Activated T-cell treated with anti-CD3 and anti-CD28 coated beads for 1 hour (primary cell): ENCODE measurements at places on chromosomes 2 and 18.

DNA sequence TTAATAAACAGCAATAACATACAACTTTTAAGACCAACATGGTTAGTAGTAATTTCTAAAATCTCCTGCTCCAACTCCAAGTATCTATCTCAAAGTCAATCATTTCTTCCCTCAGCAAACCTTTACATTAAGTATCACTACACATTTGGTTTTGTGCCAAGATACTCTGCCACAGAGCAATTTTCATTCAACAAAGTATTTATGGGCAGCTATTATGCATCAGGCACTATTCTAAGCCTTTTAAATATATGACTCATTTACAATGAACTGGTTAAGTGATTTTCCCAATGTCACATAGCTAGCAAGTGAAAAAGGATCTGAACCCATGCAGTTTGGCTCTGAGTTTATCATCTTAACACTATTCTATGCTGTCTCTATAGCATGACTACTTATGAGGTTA lies 264.3 kb downstream of the NOL4 start:
- DNase-seq, result no peak

DNA sequence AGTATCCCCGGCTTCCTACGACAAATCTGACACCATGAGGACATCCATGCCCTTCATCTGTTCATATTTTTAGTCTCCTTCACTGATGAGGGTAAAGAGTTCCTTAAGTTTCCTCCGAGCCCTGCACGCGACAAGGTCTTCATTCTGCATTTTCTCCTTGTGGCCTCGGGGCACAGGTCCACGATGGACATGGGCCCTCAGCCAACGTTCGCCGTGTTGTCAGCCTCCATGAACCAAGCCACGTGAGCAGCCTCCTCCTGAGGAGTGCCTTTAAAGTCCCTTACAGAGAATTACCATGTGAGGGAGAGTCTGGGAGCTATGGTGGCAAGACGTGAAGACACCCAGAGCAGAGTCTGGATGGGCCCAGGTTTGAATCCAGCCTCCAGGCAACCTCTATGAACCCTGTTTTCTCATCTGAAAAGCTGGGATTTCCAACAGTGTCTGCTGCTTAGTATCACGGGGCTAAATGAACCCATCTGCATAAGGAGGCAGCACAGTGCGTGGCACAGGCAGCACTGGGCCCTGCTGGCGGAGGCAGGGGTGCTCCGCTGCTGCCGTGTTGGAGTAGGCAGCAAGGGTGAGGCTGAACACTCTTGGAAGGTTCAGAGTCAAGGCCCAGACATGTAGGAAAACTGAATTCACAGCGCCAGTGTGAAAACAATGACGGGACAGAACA lies 54.1 kb downstream of the EIPR1 start:
- no peak for DNase-seq

GRCh38 chr2:8121022-8121825 lies 560.6 kb upstream of the ID2 start:
- no peak for DNase-seq

GRCh38 chr2:134202371-134202770 lies 51.5 kb upstream of the MGAT5 start:
- DNase-seq, result no peak

DNA sequence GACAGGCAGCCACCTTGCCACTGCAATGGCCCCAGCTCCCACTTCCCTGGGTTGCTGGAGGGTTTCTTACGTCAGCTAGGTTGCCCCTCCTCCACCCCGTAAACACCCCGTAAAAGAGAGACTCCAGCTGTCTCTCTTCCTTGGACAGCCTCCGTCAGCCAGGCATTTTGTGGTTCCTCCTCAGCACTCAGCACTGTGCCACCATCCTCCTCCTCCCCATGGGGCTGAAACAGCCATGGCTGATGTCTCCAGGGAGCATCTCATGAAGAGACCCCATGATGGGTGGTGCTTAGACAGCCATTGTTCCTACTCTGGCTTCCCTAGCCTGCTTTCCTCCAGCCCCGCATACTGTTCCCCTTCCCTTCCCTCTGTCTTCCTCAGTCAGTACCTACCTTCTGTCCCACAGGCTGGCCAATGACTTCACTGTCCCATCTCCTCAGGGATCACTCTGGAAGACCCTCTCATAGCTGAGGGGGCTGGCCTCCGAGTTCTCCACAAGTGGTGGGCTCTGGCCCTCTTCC lies 143.3 kb upstream of the SIX3 start:
- DNase-seq, result no peak

DNA sequence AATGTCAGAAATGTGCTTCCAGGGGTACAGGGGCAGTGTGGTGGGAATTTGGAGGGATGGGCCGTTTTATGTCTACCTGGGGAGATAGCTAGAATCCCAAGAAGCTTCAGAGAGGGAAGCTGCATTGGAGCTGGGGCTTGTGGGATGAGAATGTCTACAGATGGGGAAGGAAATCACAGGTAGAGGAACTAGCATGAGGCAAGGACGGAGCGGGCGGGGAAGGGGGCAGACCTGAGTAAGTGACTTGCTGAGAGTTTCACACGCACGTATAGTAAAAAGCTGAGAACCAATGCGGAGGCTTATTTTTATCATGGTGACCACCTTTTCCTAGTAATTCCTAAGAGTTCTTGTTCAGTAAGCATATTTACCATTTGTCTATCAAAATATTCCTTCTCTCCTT lies 6.3 kb downstream of the C2orf80 start:
- no peak for DNase-seq

DNA sequence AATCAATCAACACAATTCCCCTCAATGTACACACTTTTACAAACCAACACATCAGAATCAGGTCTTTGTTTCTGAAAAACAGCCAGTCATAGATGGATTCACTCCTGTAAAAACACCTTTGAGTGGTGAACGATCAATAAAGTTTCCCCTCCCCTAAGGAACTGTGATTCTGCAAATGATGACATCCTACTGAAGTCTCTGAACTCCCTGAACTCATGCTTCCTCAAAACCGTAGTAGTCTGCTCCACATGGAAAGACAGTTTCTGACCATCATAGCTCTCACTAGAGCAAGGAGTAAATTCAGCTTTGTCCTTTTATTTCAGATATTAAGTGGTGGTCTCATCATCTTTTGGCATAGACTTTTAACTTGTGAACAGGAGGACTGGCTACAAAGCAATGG lies 43.5 kb upstream of the ACTR3 start:
- no peak for DNase-seq

DNA sequence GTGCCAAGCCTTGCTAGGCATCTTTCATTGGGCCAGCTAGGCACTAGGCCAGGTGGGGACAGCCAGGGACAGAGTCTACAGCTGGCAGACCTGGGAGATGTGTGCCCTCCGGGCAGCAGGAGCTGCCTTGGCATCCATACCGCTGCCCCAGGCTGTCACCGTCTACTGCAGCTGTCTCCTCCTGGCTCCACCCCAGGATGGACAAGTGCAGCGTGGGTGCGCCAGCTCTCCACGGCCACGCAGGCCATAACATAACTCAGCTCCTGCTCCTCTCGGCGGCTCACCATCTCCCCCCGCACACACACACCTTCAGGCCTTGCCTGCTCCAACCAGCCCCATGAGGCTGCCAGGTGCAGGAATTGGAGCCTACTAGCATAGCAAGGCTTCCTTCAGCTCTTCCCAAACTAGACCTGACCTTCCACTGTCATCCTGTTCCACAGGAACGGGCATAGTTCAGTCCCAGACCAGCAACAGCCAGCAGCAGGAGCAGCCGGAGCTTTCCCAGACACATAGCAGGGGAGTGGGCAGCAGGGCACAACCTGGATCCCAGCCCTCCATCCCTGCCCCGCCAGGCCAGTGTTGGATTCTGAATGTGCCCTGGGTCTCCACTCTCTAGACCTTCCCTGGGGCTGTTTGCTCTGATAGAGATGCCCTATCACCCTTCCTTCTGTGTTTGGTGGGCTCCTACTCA lies 2.5 kb upstream of the ADRA2B start:
- DNase-seq, result no peak

GRCh38 chr2:239590995-239591915 lies 190.4 kb upstream of the HDAC4 start:
- no peak for DNase-seq

DNA sequence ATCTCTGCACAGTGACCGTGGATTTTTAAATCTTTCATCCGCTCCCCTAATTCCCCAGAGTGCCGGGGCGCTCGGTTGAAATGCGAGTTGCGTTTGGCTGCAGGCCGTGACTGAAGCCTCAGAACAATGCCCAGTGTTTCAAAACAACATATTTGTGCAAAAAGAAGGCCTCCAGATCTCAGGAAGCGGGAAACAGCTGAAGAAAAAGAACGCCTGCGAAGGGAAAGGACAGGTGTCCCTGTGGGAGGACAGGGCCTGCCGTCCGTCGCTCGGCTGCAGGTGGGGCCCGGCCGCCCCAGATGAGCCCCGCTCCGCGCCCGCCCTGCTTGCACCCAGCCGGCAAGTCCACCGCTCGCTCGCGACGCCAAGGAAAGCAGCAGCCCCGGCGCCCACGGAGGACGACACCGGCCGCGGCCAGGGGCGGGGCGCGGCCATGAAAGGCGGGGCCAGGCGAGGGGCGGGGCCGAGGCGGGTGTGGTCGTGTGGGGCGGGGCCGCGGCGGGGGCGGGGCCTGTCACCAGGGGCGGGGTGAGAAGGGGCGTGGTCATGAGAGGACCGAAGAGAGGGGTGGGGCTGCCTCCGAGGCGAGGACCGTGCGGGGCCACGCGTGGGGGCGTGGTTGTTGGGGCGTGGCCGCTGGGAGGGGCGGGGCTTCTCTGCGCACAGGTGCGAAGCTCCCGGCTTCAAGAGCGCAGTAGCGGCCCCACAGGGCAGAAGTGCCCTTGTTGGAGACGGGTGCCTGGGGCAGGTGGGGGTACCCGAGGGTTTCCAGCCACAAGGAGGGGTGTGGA lies 17.6 kb upstream of the BOK start:
- DNase-seq, result peak; percentile 43

GRCh38 chr2:233369462-233369861 lies 15.2 kb downstream of the DGKD start:
- DNase-seq, result no peak
